ENCODE measurements at places on chromosomes 13 and 19.

- no peak for DNase-seq
These were observed at the start of gene ARRDC5 for GRCh38 chr19:4902796-4903195. TSS of gene ARRDC5 (minus strand) at chr19:4902896. CDS start at chr19:4902825, 71 bp downstream.

- DNase-seq: no peak
These were observed 19.9 kb upstream of the SGCG start for GRCh38 chr13:23160638-23161480.

DNA sequence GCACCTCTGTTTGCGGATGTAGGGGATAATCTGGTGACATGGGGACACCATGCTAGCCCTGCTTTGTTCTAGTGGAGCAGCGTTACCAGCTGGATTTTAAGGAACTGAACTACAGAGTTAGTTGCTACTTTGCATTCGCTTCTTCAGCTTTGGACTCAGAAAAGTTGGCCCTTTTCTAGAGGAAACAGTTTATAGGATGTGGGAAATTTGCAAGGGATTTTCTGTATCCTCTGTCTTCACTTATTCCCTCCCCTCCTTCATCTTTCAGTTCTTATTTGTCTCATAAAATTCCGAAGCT, 2.1 kb downstream of the GATAD2A start:
- no peak for DNase-seq

DNA sequence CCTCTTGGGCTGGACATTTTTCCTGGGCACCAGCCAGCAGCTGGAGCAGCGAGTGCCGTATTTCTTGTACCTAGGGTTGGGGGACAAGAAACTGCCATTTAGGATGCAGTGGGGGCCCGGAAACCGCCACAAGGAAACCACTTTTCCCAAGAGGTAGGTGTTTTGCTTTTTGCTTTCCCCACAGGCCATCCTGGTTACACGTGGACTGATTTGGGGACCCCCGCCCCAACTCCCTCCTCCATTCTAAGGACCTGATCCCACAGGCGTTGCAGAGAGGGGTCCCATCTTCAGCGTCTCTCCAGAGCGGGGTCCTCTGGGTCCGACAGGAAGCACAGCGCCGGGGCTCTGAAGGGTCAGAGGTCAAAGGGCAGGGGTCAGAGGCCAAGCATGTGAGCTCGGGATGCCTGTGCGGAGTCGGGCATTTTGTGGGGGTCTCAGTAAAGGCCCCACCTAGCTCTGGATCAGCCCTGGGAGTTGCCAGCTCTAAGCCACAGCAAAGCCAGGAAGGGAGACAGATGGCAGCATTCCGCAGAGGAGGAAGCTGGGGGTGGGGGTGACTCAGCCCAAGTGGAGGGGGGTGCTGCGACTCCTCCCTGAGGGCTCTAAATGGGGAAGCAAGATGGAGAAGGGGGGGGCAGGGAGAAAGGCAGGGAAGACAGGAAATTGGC, 4.3 kb downstream of the ZGLP1 start:
- no peak for DNase-seq

GRCh38 chr19:56191115-56191514, 6.5 kb downstream of the ZSCAN5B start:
- no peak for DNase-seq

DNA sequence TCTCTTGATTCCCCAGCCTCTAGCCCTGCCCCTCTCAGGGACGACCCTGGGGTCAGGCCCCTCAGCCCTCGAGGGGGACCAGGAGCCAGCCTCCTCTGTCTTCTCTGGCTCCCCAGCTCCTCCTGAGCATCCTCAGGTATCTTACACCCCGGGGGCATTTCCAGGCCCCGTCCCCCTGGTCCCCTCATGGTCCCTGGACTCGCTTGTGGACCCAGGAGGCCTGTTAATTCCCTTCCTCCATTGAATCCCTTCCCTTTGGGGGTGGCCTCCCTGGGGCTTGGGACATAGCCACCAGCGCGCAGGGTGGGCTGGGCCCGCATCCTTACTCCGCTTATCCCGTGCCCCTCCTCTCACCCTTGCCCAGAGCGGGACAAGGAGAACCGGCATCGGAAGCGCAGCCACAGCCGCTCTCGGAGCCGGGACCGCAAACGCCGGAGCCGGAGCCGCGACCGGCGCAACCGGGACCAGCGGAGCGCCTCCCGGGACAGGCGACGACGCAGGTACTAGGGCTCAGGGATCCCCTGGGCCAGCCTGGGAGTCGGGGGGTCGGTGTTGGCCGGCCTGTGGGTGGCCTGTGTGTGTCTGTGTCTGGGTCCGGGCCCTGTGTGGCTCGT, 4.1 kb downstream of the U2AF2 start:
- DNase-seq: no peak

- DNase-seq: no peak
These were observed 401.7 kb upstream of the HTR2A start for GRCh38 chr13:47298506-47298905.

DNA sequence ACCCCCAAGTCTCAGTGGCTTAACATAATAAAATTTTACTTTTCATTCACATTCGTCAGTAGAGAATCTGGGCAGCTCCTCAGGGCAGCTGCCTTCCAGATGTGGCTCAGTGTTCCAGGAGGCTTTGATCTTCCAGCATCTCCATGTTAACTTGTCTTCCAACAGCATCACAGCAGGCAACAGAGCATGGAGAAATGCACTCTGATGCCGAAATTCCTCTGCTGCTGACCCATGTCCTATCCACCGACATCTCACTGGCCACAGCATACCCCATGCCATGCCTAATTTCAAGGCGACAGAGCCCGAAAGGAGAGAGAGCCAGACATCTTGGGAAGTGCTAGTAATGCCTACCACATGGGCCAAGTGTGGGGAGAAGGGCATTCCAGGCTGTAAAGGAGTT, 64.9 kb upstream of the MEDAG start:
- no peak for DNase-seq

DNA sequence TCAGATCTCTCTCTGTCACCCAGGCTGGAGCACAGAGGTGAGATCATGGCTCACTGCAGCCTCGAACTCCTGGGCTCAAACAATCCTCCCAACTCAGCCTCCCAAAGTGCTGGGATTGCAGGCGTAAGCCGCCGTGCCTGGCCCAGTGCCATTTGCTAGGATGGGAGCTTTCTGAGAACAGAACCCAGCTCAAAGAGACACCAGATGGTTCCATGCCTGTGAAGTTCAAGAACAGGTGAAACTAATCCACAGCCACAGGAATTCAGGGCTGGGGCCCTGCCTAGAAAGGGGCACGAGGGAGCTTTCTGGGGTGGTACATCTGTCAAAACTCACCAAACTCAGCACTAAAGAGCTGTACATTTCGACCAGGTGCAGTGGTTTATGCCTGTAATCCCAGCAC, 4.2 kb downstream of the SLC7A9 start:
- DNase-seq: no peak

DNA sequence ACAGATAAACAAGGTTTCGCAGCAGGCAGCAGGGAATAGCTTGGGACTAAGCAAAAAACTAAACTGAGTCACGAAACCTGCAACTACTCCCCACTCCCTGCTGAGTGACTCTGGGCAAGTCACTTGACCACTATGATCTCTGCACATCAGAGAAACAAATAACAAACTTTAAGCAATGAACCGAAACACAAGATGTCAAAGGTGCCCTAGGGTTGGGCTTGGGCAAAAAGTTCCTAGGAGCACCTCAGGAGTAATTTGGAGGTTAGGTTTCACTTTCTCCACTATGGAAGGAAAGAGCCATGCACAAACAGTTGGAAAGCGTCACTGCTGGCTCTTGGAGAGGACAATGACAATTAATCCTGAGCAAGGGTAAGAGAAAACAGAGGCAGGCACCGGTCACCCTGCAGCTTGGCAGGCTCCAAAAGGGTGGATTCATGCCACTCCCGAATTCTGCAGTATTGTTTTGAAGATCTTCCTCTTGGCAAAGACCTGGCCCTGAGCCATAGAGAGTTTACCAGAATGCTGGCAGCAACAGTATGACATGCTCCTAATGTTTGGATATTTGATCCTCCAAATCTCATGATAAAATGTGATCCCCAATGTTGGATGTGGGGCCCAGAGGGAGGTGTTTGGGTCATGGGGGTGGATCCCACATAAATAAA, 60.3 kb downstream of the CRYL1 start:
- no peak for DNase-seq

DNA sequence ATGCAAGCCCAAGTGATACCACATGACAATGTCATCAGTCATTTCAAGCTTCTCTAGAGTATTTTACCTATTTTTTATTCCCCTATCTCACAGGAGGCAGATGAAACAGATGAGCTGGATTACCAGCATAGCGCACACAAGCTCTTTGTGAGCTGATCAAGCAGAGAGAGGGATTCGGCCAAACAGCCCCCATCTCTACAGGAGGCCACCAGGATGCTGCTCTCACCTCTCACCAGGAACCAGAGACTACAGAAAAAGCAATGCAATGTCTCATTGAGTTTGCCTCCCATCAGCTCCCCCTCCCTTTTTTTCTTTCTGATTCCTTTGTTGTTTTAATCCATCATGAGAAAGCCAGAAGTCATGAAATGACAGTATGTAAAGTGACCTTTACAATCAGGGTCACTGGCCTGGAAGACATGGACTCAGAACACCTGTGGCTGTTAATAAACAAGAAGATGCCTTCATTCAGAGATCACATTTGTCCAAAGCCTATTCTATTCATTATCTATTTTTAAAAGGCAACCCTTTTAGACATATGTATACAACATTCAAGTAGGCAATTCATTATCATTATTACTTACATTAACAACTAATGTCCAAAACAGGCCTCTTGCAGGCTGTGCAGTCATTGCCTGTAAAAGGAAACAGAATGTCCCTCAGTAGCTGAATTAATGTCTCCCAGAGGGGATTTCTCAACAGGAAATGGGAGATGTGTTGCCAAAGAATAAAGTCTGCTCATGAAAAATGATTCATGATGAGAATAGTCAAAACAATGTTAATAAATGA, 656.6 kb downstream of the TBC1D4 start:
- no peak for DNase-seq

- DNase-seq: no peak
These were observed 8.7 kb upstream of the SERPINE3 start for GRCh38 chr13:51330791-51331190.

- DNase-seq: no peak
These were observed at the start of gene LILRA2 for GRCh38 chr19:54573330-54573872. TSS of gene LILRA2 (plus strand) at chr19:54573790. CDS start at chr19:54573879, 89 bp downstream.

DNA sequence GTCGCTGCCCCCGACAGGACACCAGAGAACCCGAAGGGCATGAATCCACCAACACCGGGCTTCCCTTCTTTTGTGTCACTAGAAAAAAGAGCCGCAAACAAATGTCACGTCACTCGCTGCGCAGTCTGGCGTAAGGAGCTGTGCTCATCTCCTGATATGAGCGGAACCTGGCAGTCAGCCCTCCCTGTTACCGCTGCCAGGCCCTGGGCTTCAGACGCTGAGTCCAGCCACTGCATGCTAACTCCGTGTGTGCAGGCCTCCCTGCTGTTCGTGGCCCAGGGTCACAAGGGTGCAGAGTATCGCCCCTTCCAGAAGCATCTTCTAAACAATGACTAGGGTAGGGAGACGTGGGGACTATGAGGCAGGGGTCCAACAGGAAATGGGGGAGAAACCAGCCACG, 71.3 kb downstream of the SLC7A1 start:
- DNase-seq: no peak

DNA sequence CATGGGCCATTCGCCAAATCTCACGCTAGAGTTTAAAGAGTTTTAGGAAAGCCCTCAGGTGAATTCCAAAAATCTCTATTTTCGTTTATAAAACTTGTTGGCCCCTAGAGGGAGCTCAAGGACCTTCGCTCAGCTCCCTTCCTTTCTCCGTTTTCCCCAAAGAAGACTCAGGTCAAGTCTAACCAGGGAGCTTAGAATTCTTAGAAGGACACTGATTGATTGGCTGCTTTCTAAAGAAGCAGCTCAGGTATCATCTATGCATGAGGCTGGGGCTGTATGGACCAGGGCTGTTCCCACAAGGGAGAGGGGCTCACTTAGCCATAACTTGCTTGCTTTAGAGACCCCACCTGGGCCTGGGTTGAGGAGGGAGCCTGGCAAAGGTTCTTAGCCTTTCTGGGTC, 20.5 kb downstream of the DZIP1 start:
- no peak for DNase-seq

DNA sequence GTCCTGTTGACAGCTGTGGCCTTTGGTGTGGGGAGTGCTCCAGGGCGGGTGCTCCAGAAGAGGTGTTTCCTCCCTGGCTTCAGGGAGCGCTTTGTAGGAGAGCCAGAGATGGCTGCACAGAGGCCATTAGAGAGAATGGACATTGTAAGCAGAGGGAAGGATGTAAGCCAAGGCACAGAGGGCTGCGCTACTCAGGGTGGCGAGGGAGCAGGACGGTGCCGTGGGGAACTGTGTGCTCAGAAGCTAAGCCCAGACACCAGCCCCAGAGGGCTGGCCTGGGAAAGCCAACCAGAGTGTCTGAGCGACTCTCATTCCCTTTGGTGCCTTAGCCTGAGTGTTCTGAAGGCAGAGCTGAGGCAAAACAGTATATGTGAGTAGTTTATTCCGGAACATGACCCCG, 92.2 kb downstream of the TSHZ3 start:
- DNase-seq: no peak

- no peak for DNase-seq
These were observed 412.9 kb downstream of the DIAPH3 start for GRCh38 chr13:59750860-59751259.

GRCh38 chr13:31965361-31966066, 66.1 kb upstream of the FRY start:
- DNase-seq: no peak

- DNase-seq: no peak
These were observed 26.7 kb downstream of the KCTD15 start for GRCh38 chr19:33823341-33823740.

- DNase-seq: no peak
These were observed 30.4 kb upstream of the GRTP1 start for GRCh38 chr13:113394339-113394640.
